T1000 (cell line): ENCODE measurements at places on chromosomes 4 and X.

- DNase-seq: no peak
Measured at GRCh38 chr4:53161787-53162433, 204.0 kb downstream of the SCFD2 start.

GRCh38 chr4:7281691-7282665 is 89.6 kb downstream of the SORCS2 start:
- no peak for DNase-seq

GRCh38 chr4:124710911-124711310 is 1.6 kb downstream of the ANKRD50 start:
- no peak for DNase-seq

- no peak for DNase-seq
Measured at GRCh38 chr4:70816894-70817293, 22.8 kb downstream of the GRSF1 start.

- no peak for DNase-seq
Measured at GRCh38 chrX:113522814-113523213, 682.2 kb upstream of the AMOT start.

DNA sequence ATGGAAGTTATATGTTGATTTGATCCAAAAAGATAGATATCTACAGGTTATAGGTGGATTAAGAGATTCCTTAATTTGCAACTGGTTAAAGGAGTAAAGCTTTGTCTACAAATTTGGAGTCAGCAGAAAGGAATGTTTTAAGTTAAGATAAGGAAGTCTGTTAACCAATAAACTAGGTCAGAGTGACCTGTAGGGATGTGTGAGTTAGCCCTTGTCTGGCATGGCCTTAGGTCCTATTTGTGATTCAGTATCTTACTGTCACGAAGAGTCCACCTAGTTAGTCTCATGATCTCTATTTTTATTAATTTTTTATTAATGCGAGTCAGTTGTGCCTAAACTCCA is 230.8 kb downstream of the INPP4B start:
- no peak for DNase-seq

DNA sequence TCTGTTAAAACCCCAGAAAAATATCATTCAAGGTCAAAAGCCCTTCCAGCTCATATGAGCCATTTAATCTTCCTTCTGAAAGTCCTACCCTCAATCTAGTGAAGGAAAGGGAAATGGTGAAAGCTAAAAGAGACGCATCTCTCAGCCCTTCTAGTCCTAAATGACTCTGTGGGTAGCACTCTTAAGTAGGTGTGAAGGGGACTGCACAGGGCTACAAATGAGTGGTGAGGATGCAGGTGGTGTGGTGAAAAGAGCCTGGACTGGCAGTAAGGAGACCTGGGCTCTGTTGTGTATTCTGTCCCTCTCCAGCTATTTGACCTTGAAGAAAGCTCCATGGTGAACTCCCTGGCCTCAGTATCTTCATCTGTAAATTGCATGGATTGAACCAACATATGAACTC is 671.8 kb upstream of the DIPK2B start:
- no peak for DNase-seq

DNA sequence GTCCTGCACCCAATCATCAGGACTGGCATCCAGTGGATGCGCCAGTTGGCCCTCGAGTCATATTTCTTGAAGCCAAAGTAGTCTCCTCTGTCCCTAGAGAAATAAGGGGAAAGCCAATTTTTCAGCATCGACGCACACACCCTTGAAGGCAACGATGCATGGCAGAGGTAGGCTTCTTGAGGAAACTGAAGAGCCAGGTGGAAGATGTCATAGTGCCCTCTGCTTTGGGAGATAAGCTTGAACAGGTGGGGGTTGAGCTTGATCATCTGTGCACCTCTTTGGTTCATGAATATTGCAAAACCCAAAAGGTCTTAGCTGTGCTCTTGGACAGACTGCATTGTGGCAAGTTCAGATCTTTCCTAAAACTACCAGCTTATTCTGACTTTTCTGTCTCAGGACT is 34.6 kb upstream of the WDR1 start:
- no peak for DNase-seq

DNA sequence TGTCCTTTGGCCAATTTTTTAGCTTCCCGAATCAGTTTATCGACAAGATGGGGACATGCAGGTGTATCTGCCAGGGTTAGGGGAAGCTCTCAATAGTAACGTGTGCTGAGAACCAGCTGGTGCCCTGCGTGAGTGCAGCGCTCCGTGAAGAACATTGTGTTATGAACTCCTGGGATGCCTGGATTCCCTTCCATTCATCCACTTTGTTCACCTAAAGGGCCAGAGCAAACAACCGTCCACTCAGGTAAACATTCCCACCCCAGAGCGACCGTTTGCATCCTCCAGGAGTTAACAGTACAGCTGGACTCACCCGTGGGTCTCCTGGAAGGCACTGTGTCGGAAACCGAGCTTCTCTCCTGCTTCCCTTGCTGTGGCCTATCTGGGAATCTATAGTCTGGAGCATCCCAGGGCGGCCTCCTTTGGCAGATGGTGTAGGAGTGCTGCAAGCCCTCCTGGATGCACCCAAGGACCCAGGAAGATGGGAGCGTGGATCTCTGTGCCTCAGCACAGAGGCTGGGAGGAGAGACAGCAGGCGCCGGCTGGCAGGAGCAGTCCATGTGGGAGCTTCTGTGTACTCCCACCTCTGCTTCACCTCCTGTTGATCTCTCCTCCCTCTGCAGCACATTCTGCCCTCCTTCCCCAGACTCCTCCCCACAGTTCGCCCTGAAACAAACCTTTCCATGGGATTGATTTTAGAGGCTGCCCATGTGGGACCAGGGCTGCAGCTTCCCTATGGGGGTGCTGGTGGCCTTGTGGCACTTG is 62.7 kb downstream of the SHROOM2 start:
- no peak for DNase-seq

DNA sequence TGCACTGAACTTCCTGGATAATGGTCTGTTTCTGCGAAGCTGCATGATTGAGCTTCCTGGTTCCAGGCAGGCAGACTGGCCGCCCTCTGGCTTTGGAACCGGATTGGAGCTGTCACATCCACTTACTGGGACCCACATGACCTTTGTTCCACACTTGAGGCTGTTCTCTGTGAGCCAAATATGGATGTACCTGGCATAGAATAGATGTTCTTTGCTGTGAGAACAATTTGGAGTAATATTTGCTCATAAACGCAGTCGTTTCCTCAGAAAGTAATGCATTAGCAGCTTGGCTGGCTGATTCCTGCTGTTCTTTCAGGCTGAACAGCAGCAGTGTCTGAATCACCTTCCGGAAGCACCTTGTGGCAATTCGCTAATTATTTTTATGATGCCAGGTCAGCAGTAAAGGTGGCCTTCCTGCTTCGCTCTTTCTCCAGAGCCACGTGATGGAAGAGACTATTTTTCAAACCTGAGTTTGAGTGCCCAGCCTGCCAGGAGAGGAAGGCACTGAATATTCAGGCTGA is 78.1 kb upstream of the BOD1L1 start:
- DNase-seq: no peak

DNA sequence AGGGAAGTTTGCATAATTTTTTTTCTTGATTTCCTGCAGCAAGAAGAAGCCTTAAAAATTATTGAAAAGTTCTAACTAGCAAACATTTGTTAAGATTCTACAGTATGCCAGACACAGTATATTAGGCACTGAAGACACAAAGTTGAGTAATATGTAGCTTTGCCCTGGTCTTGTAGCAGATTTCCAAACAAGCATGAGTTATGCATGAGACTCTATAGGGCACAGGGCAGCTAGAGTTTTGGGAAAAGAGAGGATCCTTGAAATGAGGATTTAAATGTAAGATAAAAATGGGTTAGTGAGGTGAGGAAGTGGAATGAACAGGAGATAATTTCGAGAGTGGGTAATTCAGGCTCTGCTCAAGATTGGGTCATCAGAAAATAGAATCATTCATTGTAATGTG is 8.6 kb upstream of the GPRIN3 start:
- DNase-seq: no peak

GRCh38 chr4:126757219-126757618 is 875.5 kb upstream of the INTU start:
- DNase-seq: no peak
